ENCODE measurements at places on chromosomes 2 and 18.

- DNase-seq, result no peak
These were observed 53.3 kb downstream of the FECH start for GRCh38 chr18:57533006-57533867.

DNA sequence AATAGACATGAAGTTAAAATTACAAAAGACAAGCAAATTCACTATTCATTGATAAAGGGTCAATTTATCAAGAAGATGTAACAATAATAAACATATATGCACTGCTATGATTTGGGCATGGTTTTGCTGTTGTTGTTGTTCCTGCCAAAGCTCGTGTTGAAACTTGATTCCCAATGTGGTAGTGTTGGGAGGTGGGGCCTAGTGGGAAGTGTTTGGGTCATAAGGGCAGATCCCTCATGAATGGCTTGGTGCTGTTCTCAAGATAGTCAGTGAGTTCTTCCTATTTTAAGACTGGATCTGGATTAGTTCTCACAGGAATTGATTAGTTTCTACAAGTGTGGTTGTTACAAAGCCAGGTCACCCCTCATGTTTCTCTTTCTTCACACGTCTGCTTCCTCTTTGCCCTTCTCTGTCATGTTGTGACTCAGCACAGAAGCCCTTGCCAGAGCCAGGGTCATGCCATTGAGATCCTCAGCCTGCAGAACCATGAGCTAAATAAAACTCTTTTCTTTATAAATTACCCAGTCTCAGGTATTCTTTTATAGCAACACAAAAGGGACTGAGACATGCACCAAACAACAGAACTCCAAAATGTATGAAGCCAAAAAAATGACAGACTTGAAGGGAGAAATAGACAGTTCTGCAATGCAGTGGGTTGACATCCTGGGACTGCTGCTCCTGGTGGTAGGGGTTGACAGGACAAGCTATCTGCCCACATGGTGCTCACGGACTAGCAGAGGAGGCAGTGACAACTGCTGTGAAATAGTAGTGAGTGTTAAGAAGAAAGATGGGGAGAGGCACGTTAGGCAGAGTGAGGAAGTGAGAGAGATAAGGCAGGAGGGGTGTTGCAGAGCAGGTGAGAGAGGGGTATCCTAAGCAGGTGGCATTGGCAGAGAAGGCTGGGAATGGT is 18.6 kb upstream of the SKA1 start:
- DNase-seq, result no peak

GRCh38 chr18:23723121-23723520 is 33.9 kb downstream of the LAMA3 start:
- DNase-seq, result no peak

GRCh38 chr2:164868563-164869419 is 27.2 kb upstream of the COBLL1 start:
- no peak for DNase-seq

- no peak for DNase-seq
These were observed 25.0 kb upstream of the ID2 start for GRCh38 chr2:8656811-8657210.

- no peak for DNase-seq
These were observed 205.8 kb downstream of the SPAG16 start for GRCh38 chr2:213490087-213490486.

- no peak for DNase-seq
These were observed 36.9 kb downstream of the RPL37A start for GRCh38 chr2:216535454-216535995.

GRCh38 chr2:2765176-2765800 is 434.2 kb upstream of the MYT1L start:
- DNase-seq, result no peak

- DNase-seq, result no peak
These were observed 181.1 kb upstream of the COPS8 start for GRCh38 chr2:236904389-236905263.

DNA sequence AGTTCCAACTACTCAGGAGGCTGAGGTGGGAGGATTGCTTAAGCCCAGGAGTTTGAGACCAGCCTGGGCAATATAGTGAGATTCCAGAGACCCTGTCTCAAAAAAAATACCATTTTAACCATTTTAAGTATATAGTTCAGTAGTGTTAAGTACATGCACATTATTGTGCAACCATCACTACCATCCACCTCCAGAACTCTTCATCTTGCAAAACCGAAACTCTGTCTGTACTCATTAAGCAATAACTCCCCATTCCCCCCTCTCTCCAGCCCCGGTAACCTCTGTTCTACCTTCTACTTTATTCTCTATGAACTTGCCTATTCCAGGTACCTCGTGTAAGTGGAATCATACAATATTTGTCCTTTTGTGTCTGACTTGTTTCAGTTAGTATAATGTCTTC is 86.4 kb downstream of the GFPT1 start:
- no peak for DNase-seq

DNA sequence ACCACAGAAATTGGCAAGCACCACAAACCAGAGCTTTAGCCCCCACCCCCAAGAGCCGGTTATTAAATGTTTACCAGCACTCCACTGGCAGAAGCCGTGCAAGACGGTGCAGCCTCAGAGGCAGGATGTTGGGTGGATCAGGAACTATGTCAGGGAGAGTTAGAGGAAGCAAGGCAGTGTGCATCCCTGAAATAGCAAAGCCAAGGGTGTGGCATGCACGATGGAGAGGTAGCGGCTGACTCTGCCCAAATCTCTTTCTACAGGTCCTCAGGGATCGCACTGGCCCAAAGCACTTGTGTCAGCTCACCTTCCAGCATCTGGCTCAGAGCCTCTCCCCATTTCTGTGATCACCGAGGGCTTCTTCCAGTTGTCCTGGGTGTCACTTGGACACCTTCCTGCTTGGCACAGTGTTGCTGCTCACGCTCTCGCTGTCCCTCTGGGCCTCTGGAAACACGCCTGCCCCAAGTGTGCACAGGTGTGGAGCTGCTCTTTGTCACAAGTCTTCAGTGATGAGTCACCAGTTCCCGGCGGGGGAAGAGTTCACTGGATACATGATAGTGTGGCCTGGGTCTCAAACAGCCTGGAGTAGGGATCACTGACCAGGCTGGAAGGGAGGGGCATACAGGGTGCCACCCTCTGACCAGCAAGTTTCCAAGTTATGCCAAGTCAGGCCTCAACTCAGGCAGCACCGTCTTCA is 17.3 kb upstream of the B3GNT7 start:
- DNase-seq, result no peak

GRCh38 chr2:181196401-181196800 is 216.0 kb downstream of the UBE2E3 start:
- no peak for DNase-seq

DNA sequence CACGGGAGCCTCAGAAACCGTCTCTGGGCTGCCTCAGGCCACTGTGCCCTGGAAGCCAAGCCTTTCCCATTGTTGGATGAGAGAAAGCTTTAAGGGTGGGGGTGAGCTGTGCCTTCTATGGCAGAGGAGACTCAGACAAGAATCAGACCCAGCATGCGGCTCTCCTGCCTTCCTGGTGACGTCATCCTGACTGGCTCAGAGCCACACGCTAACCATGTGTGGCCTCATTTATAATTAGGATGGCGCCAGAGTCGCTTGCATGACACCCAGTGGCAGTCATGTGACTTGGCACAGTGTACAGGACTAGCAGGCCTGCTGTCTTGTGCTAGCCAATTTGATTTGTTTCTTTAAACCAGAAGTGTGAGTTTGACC is 99.1 kb downstream of the SH3BP4 start:
- peak; percentile 72 for DNase-seq

GRCh38 chr2:61493523-61493942 is 22.6 kb upstream of the USP34 start:
- no peak for DNase-seq

All from NCI-H1417 treated with DMSO at 0.1 percent for 48 hours (cell line).